GM06990 (cell line): ENCODE measurements at places on chromosomes 1 and 21.
A peak's percentile ranks its signal among the peaks of the same experiment; 100 is the strongest.

DNA sequence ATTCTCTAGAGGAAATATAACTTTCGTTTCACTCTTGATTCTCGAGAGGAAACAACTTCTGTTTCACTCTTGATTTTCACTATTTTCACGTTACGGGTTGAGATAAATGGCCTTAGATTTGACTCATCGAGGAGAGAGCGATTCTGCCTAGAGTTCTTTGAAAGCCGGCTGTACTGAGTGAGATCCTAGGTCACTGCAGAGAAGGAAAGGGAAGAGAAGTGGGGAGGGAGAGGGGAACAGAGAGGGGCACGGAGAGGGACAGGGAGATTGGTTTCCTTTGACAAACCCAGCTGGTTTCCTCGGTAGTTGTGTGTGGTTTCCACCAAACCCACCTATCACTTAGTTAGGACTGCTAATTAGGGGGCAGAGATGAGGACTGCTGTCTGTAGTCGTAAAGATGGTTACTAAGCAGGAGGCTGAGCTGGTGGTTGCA is 21.6 kb upstream of the GPR137B start:
- peak; percentile 48 for DNase-seq

DNA sequence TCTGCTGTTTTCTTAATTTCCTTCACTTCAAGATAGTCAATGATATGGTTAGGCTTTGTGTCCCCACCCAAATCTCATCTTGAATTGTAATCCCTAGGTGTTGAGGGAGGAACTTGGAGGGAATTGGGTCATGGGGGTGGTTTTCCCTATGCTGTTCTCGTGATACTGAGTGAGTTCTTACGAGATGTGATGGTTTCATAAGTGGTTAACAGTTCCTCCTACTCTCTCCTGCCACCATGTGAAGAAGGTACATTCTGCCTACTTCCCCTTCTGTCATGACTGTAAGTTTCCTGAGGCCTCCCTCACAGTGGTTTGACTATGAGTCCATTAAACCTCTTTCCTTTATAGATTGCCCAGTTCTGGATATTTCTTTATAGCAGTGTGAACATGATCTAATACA is 74.0 kb upstream of the SAMSN1 start:
- peak; percentile 25 for DNase-seq

- no peak for DNase-seq
Measured at GRCh38 chr1:12712076-12712475, 3.8 kb upstream of the AADACL3 start.

DNA sequence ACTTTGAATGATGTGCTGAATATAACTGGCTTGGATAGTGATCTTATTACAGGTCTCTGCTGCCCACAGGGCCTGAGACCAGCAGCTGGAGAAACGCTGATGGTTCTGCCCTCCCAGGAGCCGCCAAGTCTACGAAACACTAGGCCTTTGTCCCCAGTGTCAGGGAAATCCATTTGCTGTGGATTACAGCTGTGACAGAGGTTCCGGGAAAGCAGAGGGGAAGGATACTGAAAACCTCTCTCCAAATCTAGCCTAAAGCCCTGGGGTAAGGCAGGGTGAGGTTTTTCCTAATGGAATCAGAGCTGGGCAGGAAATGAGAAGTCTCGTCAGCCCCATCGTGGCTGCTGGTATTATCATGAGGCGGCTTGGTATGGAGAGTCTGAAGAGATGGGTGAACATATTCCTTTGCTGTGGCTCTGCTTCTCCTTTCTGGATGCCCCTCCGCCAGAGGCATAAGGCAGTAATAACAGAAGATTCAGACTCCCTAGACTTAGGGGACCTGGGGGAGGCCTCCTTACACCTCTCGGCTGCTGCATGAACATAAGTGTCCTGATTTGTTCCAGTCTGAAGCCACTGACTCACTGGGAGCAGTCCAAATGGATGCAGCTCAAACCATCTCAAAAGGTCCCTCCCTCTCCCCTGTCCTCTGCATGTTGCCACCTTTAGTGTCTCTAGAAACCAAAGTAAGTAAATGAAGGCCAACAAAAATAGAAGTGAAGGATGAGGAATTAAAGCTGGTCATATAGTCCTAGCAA is 48.1 kb downstream of the PHC2 start:
- DNase-seq, result no peak

GRCh38 chr21:35342440-35342839 is 293.3 kb upstream of the RUNX1 start:
- DNase-seq, result peak; percentile 57

DNA sequence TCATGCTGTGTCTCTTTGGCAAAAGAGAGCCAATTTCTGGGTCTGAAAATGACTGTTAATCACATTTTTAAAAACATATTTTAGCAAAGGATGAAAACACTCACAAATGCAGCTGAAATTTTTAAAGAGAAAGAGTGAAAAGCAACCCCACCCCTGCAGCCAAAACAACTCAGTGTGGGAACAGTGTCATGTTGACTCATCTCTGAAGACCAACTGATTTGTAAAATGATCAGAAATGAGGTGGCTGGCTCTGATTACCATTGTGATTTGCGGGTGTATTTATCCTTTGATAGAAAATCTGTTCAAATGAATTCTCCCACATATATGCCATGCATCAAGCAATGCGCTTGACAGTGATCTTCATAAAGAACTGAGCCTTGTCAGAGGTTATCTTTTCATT is 287.0 kb upstream of the ESRRG start:
- DNase-seq, result no peak

DNA sequence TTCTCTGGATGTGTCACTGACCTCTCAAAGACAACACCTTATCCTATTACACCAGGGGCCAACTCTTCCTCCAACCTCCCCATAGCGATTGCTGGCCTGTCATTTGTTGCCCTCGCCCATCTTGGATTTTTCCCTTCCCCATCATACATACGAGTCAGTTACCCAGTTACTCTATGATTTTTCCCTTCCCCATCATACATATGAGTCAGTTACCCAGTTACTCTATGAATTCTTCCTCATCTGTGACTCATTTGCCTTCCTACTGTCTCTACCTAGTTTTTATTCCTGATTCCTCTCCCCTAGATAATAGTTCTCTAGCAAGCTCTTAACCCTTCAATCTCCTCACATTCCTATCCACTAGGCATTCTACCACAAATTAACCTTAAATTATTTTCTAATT is 178.8 kb downstream of the NR5A2 start:
- no peak for DNase-seq

GRCh38 chr1:77378723-77379535 is 97.1 kb downstream of the AK5 start:
- no peak for DNase-seq

- no peak for DNase-seq
Measured at GRCh38 chr1:24103408-24103807, 8.5 kb downstream of the MYOM3 start.

GRCh38 chr1:14553711-14554110 is 44.8 kb upstream of the KAZN start:
- DNase-seq, result no peak

DNA sequence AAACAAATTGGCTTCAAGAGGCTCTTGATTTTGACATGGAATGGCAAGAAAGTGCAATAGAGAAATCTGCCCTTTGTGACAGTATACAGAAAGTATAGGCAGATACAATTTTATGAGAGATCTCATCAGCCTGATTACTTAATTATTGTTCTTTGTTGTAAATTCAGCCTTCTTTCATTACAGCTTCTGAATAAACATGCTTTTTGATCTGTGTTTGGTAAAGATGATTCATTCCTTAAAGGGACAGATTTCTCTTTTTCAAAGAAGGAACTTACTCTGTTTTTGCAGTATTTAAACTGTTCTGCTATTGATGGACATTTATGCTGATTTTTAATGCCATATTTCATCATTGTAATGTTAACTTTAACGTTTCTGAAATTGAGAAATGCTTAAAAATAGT is 13.7 kb upstream of the MPC2 start:
- DNase-seq, result no peak

DNA sequence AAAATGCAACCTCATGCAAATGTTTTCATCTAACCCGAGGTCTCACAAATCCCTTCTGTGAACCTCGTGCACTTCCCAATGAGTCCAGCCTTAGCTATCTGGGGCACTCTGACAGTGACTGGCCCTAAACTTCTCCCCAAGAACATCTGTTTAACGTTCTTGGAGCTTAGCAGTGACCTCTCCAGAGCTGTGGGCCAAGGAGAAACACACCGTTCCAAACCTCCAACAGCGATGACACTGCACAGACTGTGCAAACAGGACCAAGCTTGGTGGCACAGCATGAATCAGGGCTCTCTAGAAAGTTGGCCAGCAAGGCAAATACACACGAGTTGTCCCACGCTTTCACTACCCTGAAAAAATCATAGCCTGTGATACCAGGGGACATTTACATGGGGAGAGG is 15.8 kb downstream of the BEND5 start:
- DNase-seq, result no peak

DNA sequence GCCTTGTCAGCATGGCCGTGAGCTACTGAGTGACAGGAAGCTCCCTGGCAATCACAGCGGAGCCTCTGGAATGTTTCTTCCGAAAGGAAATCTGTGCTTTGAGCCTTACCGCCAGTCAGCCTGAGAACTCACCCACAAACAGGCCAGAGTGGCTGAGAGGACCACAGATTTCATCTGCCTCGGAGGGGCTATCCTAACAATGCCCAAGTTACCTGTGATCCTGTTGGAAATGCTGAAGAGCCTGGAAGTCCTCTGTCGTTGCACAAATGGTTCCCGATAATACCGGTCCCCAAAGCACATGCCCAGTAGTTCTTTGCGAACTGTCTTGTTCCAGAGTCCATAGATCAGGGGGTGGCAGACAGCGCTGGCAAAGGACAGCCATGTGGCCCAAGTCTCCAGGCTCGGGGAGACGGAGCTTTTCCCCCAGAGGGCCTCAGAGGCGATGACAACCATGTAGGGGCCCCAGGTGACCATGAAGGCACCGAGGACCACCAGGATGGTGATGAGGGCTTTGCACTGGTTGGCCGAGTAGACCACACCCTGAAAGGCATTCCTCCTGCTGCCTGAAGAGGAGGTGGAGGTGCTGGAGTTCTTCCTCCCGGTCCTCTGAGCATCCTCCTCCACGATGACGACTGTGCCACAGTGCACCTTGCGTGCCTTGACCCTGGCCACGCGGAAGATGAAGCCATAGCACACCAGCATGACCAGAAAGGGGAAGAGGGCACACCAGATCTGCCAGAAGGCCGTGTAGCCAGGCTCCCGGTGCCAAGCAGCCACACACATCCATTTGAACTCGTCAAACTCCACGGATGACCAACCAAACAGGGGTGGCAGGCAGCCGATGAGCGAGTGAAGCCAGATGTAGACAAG is 40.2 kb downstream of the GPR161 start:
- no peak for DNase-seq

DNA sequence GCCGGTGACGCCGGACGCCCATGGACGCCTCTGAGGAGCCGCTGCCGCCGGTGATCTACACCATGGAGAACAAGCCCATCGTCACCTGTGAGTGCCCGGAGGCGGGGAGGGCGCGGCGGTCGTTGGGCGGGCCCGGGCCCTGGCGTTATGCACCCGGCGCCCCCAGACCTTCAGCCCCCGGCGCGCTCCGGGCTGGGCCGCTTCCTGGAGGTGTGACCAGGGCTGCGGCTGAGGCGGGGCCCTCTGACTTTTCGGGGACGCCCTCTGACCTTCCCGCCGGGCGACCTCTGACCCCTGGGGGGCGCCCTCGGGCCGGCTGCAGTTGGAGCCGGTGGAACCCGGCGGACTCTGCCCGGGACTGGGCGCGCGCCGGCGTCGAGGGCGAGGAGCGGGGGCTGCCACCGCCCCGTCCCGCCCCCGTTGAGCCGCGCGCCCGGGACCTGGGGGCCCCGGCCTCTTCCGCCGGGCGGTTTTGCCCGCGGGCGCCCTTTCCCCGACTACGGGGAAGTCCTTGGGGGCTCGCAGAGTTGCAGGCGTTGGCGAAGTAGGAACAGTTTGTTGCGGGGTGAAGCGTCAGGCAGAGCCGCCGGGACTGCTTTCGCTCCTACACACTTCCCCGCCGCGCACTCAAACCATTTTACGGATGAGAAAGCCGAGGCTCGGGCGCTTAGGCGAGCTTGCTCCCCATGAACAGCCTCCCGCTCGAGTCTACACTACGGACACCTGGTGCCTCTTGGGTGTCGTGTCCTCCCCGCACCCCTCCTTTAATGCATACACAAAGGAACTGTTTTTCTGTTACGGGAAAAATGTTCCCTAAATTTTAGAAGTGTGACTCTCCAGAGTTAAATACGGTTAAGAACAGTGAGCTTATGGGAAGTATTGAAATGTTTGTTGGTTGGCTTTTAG is 618 bp downstream of the TRAPPC10 start:
- peak; percentile 87 for DNase-seq

- DNase-seq, result no peak
Measured at GRCh38 chr1:198151688-198152087, 5.1 kb upstream of the NEK7 start.

- no peak for DNase-seq
Measured at GRCh38 chr21:20306836-20307235, 691.4 kb upstream of the NCAM2 start.

- no peak for DNase-seq
Measured at GRCh38 chr1:212514782-212515181, 82.1 kb downstream of the NENF start.

GRCh38 chr1:209587789-209588188 is 4.3 kb downstream of the CAMK1G start:
- DNase-seq, result no peak

GRCh38 chr1:50665413-50665812 is 242.2 kb upstream of the DMRTA2 start:
- DNase-seq, result no peak

- DNase-seq, result no peak
Measured at GRCh38 chr1:245477941-245478340, 323.2 kb downstream of the KIF26B start.

DNA sequence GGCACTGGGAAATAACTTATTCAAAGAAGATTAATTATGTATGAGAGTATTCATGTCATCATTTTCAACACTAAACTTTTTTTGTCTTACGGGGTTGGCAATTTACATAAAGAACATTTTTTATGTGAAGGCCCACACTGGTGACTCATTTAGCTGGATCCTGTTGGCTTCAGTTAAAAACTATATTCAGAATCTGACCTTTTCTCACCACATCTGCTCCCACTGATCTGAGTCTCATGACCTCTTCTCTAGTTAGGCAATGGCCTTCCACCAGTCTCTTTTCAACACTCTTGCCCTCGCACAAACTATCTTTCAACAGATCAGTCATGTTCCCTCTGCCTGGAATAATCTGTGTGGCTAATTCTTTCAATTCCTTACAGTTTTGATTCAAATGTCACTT is 53.4 kb downstream of the TMPRSS15 start:
- no peak for DNase-seq

DNA sequence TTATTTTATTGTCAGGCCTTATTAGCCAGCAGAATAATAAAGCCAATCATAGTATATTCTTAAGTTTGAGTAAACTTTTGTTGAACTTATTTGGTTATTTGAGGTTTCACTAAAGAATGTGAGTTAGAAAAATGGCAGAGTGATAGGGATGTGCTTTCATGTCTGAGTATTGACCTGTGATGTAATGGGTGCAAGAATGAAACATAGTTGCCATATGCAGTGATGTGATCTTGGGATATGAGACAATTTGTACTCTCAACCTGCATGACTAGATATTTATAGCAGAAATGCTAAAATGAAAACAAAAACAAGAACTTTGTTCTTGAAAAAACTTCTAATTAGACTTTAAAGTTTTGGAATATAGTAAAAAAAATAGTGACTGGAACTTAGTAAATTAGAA is 97.9 kb downstream of the DISP1 start:
- no peak for DNase-seq

- DNase-seq, result peak; percentile 7
Measured at GRCh38 chr1:1170215-1171091, 3.2 kb upstream of the TTLL10 start.
